G401 (cell line): ENCODE measurements at places on chromosomes 6 and 20.

- DNase-seq = no peak
Observed at GRCh38 chr6:37134396-37135191, 35.4 kb upstream of the PIM1 start.

GRCh38 chr6:69102416-69102815, 467.3 kb downstream of the ADGRB3 start:
- DNase-seq = no peak

DNA sequence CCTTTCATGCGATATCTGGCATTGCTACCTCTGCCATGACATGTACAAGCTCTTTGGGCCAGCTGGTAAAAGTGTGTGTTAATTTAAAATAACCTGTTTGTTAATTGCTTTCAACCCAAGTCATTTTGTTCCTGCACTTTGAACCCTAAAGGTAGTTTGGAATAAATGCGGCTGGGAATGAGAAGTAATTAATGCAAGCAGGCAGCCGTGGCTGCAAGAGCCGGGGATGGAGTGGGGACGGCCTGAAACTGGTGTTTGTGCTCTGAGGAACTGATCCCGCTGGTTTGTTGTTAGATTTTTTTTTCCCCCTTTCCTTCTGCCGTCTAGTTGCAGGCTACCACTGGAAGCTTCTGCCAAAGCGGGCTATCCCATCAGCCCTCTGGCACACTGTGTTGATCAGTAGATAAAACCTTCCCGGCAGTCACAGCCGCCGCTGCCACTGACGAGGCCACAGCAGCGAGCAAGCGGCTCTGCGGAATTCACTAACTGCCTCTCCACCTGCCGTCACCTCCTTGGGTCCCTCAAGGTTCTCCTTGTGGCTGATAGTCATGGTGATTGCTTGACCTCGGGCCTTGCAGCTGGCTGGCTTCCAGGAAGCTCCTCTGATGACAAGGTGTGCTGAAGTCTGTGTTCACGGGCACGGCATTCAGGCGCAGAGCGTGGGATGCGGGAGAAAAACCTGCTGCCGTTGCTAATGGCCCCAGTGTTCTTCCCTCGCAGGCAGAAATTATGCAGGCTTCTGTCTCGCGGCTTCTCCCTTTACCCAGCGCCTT, 315.9 kb downstream of the TFAP2A start:
- DNase-seq = peak; percentile 72

DNA sequence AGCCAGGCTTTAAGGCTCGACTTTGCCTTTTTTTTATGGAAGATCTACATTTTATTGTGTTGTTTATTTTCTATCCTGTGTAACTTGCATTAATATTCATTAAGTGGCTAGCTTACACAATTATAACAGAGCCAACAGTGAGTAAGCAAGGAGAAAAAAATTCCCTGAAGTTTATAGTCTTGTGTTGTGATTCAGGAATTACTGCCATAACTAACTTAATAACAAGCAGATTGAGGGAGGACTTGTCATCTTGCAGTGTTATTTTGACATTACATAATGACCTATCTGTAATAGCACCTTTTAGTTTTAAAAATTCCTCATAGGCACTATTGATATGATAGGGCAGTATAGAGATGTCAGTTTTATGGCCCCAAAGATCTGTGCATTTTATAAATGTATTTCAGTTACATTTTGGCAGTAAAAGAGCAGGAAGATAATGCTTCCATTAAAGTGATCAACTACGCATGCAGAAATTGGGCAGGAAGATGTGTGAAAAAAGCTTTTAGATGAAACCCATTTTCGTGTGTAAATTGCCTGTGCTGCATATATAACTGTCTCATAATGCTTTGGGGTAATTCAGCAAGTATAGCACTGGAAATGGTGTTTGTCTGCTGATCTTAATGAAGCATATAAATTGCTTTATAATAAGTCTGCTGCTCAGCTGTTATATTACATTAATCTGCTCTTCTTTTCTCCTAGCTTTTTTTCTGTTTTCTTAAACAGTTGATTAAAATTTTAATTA, 123.0 kb downstream of the SMAP1 start:
- DNase-seq = no peak

GRCh38 chr6:1659816-1660215, 50.1 kb downstream of the FOXC1 start:
- no peak for DNase-seq

- DNase-seq = no peak
Observed at GRCh38 chr6:23278180-23278532, 708.8 kb downstream of the HDGFL1 start.

DNA sequence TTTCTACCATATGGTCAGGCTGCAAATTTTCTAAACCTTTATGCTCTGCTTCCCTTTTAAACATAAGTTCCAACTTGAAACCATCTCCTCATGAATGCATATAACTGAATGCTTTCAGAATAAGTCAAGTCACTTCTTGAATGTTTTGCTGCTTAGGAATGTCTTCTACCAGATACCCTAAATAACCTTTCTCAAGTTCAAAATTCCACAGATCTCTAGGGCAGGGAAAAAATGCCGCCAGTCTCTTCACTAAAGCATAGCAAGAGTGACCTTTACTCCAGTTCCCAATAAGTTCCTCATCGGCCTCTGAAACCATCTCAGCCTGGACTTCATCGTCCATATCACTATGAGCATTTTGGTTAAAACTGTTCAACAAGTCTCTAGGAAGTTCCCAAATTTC, 1011.2 kb upstream of the CITED2 start:
- DNase-seq = no peak

GRCh38 chr6:10687582-10687981, 6.8 kb downstream of the C6orf52 start:
- no peak for DNase-seq

GRCh38 chr6:56595490-56596122, 47.1 kb downstream of the DST start:
- DNase-seq = peak; percentile 73

- no peak for DNase-seq
Observed at GRCh38 chr6:89255417-89255816, 38.3 kb upstream of the GABRR1 start.

- DNase-seq = no peak
Observed at GRCh38 chr20:54194724-54195438, 13.0 kb upstream of the PFDN4 start.

GRCh38 chr6:91613481-91613880, 1026.6 kb upstream of the MAP3K7 start:
- DNase-seq = peak; percentile 87

DNA sequence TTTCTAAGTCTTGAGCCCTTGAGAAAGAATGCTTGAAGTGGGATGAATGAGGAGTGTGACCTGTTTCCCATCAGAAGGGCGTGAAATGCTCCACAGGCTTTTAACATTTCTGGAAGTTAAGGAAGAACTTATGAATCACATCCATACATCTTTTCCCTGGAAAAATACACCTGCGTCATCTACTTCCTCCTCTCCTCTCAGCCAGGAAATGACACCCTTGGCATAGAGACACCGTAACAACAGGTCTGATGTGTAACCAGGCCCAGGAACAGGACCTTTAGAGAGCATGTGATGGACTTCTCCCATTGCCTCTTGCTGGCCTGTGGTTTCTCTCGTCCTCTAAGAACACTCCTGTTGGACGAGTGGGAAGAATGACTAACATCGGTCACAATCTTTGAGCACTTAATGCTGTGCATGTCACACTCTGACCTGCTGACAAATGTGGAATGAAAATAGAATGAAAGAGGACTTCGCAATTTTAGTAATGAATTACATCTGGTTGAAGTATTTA, 28.5 kb upstream of the CITED2 start:
- no peak for DNase-seq

GRCh38 chr6:12653486-12653885, 63.1 kb upstream of the PHACTR1 start:
- peak; percentile 83 for DNase-seq

DNA sequence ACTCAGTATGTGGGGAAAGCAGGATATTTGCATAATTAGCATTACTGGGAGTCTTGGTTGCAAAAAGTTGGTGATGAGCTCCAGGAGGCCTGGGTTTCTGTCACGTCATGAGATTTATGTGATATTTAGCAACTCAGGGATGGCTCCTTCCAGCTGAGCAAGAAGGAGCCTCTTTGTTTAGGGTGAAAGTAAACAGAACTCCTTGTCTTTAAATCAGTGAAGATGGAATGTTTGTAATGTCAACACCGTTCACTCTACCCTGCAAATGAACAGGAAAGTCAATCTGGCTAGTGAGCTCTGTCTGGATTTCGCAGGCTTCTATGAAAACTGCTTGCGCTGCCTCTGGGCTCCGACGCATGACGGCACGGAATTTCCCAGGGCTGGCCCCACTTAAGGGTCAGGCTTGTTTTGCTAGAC, 86.9 kb downstream of the PXDC1 start:
- DNase-seq = no peak

DNA sequence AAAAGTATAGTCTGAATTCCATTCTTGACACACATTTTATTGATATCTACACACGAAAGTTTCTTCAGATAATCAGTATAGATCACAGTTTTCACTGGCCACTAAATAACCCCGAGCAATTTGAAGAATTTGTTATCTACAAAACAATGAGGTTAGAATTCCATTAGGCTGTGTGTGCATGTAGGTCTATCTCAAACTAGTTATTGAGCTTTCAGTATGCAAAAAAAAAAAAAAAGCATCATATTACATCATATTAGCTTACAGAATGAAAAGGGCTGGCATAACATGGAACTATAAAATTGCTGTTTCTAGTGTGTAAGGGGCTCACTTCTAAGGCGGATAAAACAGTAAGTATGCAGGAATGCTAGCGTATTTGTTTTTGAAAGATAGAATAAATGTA, 59.5 kb upstream of the ADGRG6 start:
- no peak for DNase-seq

DNA sequence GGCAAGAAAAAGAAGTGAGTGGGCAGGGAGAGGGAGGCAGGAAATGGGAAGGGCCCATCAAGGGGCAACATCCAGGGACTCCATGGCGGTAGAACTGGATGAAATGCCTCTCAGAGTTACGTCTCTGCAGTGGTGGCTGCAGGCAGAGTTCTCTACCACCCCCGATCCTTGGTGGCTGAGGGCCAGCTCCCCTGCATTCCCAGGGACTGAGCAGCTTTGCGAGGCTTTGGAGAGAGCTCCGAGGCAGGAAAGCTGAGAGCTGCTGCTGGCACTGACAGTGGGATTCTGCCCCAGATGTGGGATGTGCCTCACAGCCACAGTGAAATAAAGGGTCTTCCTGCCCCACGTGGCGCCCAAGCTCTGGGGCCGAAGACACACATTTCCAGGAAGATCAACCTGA, 236.6 kb downstream of the SLC24A3 start:
- no peak for DNase-seq

GRCh38 chr6:138227316-138227781, 9.1 kb upstream of the PBOV1 start:
- DNase-seq = no peak

DNA sequence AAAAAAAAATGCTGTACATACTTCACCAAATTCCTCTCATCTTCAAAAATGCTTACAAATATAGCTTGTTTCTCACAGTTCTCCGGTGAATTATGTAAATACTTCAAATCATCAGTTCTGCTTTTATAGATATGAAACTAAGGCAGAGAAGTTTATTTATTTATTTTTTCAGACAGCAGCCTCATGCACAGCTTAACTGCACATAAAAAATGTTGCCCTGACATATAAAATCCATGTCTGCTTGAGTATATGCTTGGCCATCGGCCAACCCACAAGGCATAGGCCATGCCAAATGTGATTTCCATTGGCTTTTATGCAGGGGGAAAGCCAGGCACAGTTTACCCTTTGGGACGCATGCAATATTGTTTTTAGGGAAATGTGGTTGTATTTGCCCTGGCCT, 57.3 kb upstream of the PHACTR2 start:
- DNase-seq = no peak

- no peak for DNase-seq
Observed at GRCh38 chr6:29990931-29991330, 48.6 kb downstream of the HLA-A start.

DNA sequence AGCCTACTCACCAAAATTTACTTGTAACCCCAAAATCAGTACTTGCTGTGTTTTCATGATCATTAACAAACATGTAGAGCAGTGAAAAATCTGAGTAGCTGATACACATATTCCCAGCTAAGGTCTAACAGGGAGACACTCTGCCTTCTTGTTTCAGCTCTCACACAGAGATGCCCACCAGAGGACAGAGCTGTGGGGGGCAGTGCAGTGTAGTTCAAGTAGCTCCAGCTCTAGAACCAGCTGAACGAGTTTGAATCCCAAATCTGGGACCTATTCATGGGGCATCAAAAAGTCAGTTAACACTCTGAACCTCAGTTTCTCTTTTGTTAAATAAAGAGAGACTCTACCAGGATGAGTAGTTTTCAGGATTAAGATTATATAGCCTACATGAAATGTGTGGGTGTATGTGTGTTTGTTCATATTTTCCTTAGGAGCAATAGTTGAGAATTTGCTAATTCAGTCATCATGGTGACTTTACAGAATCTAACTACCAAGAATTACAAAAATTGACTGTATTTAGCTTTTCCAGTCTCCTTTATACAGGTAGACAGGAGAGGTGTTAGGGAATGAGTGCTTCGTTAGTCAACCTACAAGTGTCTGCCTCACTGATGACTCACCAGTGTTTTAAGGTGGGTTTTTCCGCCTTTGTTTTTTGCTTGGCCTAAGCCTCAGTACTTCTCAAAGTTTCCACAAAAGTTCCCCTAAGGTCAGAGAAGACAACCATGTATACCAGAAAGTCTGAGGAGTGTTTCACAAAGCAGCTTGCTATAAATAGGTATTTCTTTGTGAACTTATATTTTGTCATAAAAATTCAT, 164.0 kb upstream of the RUNX2 start:
- DNase-seq = no peak

DNA sequence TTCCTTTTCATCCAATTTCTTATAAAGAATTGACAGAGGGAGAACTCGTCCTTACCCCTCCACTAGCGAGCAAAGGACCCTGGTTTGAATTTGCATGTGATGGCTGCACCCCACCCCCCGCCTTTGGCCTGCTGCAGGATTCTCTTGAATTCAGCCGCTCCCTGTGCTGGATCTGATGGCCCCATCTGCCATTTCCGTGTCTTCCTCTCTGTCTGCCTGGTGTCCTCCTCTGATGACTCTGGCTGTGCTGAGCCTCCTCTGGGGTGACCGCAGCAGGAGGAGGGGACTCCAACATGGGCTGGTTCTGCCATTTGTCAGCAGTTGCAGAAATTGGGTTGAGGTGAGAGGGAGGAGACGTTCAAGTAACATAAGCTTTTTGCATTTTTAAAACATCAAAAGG, 188.8 kb downstream of the DLL1 start:
- DNase-seq = no peak

DNA sequence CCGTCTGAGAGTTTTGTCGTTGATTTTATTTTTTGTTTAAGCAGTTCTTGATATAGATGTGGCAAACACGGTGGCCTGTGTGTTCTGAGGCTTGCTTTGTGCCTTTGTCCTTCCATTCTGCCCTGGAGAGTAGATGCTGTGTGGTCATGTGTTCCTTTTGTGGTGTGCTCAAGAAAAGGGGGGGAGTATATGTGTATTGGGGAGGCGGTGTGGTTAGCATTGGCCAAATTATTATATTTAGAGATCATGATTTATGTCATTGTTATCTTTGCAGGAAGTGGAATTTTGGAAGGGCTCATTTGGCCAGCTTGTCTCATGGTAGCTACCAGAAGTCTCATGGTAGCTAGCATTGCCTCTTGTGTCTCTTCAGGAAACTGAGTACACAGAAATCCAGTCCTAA, 16.4 kb downstream of the RREB1 start:
- DNase-seq = no peak

- DNase-seq = no peak
Observed at GRCh38 chr20:3383878-3384495, 23.5 kb downstream of the DNAAF9 start.

- DNase-seq = no peak
Observed at GRCh38 chr6:37056112-37056403, 50.6 kb downstream of the FGD2 start.
